ENCODE measurements at places on chromosomes 5 and 9.

DNA sequence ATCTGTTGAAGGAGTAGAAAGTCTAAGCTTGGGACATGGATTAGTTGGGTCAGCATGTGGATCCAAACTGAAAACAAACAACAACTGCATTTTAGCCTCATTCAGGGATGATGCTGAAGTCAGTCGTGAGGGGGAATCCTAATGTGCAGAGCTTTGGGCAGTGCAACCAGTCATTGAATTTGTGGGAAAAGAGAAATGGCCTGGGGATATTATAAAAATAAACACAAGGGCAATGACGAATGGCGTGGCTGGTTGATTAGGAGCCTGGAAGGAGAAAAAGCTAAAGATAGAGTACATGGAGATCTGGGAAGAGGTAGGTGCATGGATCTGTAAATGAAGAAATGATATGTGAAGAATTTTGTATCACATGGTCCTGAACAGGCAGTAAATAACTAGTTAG is 477.6 kb downstream of the TLE1 start:
- DNase-seq = no peak
- H3K4me3 ChIP-seq = no peak overlapping the region
- H3K36me3 ChIP-seq = no peaks in the 10 kb centered on the region
- no peaks in the 10 kb centered on the region for H3K27me3 ChIP-seq

DNA sequence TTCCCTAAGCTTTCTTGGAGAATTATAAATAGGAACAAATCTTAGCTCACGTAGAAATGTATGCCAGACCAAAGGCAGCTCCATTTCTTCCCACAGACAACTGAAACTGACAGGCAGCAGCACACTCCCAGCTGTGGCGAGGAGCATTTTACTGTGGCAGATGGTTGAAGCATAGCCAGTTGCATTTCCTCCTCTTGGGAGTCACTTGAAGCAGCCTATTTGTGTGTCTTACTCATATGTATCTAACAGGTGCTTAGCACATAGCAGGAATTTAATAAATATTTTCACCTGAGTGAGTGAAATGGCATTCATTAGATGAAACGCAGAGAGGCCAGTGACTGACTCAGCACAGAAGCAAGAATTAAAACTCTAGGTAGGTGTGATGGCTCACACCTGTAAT is 12.3 kb upstream of the MTMR12 start:
- H3K4me3 ChIP-seq = no peak overlapping the region
- peaks cover 9% of the 10 kb centered on the region for H3K4me1 ChIP-seq
- no peaks in the 10 kb centered on the region for H3K27me3 ChIP-seq
- no peaks in the 10 kb centered on the region for H3K36me3 ChIP-seq

GRCh38 chr5:151374539-151374938 is 27.2 kb upstream of the SLC36A2 start:
- H3K36me3 ChIP-seq = no peaks in the 10 kb centered on the region
- DNase-seq = no peak
- no peak overlapping the region for H3K27ac ChIP-seq
- no peak overlapping the region for H3K4me3 ChIP-seq

DNA sequence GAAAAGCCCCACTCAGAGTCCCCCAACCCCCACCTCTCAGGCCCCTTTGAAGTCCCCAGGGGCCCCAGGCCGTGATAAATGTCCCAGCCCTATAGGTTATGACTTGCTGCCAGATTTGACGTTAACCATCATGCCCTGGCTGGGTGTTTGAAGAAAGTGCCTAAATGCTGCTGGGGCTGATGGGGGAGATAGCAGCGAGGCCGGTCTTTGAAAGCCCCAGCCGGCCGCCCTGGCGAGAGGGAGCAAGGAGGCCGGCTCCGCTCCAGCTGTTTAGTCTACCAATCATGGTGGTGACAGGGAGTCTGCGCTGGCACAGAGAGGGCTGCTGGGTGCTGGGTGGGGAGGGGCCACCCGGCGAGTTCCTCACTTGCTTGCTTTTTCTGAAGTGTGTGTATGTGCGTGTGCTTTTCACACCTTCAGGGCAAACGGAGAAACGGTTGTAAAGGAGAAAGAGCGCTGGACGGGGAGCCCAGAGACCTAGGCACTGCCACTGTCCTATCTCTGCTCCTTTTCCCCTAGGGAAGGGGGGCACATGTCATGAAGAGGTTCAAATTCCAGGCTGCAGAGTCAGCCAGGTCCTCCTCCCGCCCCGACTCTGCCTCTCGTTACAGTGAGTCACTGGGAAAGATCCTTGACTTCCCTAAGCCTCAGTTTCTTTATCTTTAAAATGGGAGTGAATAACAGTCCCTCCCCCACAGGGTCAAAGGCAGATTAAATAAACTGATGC is 126.1 kb upstream of the HAND1 start:
- H3K4me1 ChIP-seq = no peaks in the 10 kb centered on the region
- H3K36me3 ChIP-seq = no peaks in the 10 kb centered on the region
- no peak overlapping the region for H3K27ac ChIP-seq
- H3K4me3 ChIP-seq = peak overlapping the region; percentile 47
- DNase-seq = peak; percentile 29

DNA sequence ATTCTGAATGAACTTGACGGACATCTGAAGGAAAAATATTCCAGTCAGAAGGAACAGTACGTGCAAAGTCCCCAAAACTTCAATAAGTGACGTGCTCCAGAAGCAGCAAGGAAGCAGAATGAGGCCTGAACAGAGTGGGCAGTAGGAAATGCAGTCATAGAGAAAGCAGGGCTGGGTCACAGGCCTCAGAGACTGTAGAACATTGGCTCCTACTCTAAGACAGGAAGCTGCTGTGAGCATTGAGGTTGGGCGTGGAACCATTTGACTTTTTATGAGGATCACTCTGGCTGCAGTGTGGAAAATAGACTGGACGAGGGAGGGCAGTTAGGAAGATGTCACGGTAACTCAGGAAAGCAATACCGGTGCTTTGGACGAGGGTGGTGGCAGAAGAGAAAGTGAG is 64.0 kb downstream of the DOCK8 start:
- H3K4me1 ChIP-seq = no peaks in the 10 kb centered on the region
- peak overlapping the region; percentile 36 for H3K27ac ChIP-seq
- H3K27me3 ChIP-seq = no peaks in the 10 kb centered on the region

GRCh38 chr5:2091921-2092320 is 209.2 kb upstream of the IRX4 start:
- no peaks in the 10 kb centered on the region for H3K36me3 ChIP-seq
- DNase-seq = no peak
- no peak overlapping the region for H3K27ac ChIP-seq
- H3K27me3 ChIP-seq = no peaks in the 10 kb centered on the region
- no peak overlapping the region for H3K4me3 ChIP-seq
- H3K4me1 ChIP-seq = no peaks in the 10 kb centered on the region

GRCh38 chr9:71146511-71146910 is 25.1 kb upstream of the TRPM3 start:
- H3K27me3 ChIP-seq = no peaks in the 10 kb centered on the region
- H3K4me1 ChIP-seq = peaks cover 5% of the 10 kb centered on the region
- no peak for DNase-seq
- H3K4me3 ChIP-seq = no peak overlapping the region
- no peaks in the 10 kb centered on the region for H3K36me3 ChIP-seq

- no peak overlapping the region for H3K4me3 ChIP-seq
- DNase-seq = no peak
- H3K27ac ChIP-seq = peak overlapping the region; percentile 25
- peaks cover 26% of the 10 kb centered on the region for H3K4me1 ChIP-seq
- H3K36me3 ChIP-seq = peaks cover 71% of the 10 kb centered on the region
- no peaks in the 10 kb centered on the region for H3K27me3 ChIP-seq
These were observed 37.4 kb downstream of the ARHGEF37 start for GRCh38 chr5:149618581-149619248.

DNA sequence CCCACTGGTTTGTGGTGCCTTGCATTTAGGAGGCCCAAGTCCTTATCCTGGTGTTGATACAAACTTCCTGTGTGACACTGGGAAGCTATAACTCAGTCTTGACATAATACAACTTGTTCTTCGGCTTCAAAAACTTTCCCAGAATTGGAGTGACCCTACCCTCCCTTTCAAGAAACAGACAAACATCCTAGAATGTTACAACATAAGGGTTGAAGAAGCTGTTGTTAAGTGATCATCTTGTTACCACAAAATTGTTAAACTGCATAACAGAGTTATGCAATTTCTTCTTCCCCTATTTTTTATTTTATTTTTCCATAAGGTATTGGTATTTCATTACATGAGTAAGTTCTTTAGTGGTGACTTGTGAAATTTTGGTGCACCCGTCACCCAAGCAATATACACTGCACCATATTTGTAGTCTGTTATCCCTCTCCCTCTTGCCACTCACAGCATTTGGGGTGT is 21.3 kb downstream of the TLR4 start:
- H3K4me1 ChIP-seq = peaks cover 50% of the 10 kb centered on the region
- H3K27me3 ChIP-seq = no peaks in the 10 kb centered on the region

GRCh38 chr5:53357439-53357838 is 123.0 kb upstream of the FST start:
- H3K27me3 ChIP-seq = no peaks in the 10 kb centered on the region
- H3K27ac ChIP-seq = no peak overlapping the region
- H3K4me3 ChIP-seq = no peak overlapping the region
- no peak for DNase-seq
- no peaks in the 10 kb centered on the region for H3K36me3 ChIP-seq

- no peak overlapping the region for H3K27ac ChIP-seq
- H3K4me1 ChIP-seq = peaks cover 15% of the 10 kb centered on the region
- no peak for DNase-seq
- peaks cover 72% of the 10 kb centered on the region for H3K27me3 ChIP-seq
These were observed 85.6 kb upstream of the LMX1B start for GRCh38 chr9:126528111-126528510.

DNA sequence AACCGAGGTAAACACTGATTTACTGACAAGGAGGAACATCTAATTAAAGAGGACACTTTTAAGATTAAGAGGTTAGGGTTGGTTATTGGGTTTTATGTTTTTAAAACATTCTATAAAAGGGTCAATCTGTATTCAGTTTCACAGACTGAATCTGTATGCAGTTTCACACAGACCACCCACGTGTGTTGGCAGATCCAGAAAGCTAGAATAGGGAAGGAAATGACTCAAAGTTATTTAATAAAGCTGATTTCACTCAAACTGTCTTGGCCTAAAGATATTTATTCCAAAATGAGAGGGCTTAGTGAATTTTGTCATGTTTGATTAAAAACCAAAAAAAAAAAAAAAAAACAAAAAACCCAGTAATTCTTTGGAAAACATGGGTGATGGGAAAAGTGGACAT is 140.2 kb downstream of the SLC24A2 start:
- H3K27me3 ChIP-seq = no peaks in the 10 kb centered on the region
- no peaks in the 10 kb centered on the region for H3K36me3 ChIP-seq
- H3K27ac ChIP-seq = no peak overlapping the region
- DNase-seq = no peak
- H3K4me3 ChIP-seq = no peak overlapping the region
- no peaks in the 10 kb centered on the region for H3K4me1 ChIP-seq

DNA sequence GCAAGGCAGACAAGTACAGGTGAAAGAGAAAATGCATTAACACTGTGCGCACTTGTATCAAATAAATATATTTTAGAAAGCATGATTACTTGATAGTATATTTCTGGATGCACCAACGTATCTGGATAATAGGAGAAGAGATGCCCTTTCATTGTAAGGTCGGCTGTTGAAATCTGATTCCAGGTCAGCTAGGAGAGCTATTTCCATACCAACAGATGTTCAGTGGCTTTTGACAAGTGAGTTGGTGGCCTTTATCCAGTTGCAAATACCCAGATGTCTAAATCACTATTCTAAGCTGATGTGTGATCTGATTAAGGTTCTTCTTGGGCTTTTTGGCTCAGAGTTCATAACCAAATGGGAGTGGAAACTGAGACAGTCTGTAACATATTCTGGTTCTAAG is 128.2 kb upstream of the TBCA start:
- no peak for DNase-seq
- no peak overlapping the region for H3K27ac ChIP-seq
- H3K27me3 ChIP-seq = peaks cover 18% of the 10 kb centered on the region
- no peaks in the 10 kb centered on the region for H3K36me3 ChIP-seq
- H3K4me1 ChIP-seq = no peaks in the 10 kb centered on the region

GRCh38 chr5:141519605-141520565 is 31.0 kb downstream of the PCDHGC5 start:
- no peak for DNase-seq
- peaks cover 92% of the 10 kb centered on the region for H3K4me1 ChIP-seq
- peak overlapping the region; percentile 81 for H3K27ac ChIP-seq
- H3K4me3 ChIP-seq = no peak overlapping the region

- H3K27me3 ChIP-seq = no peaks in the 10 kb centered on the region
- no peaks in the 10 kb centered on the region for H3K4me1 ChIP-seq
- no peak overlapping the region for H3K27ac ChIP-seq
- H3K4me3 ChIP-seq = no peak overlapping the region
These were observed 797.2 kb downstream of the EFNA5 start for GRCh38 chr5:106873568-106873967.

DNA sequence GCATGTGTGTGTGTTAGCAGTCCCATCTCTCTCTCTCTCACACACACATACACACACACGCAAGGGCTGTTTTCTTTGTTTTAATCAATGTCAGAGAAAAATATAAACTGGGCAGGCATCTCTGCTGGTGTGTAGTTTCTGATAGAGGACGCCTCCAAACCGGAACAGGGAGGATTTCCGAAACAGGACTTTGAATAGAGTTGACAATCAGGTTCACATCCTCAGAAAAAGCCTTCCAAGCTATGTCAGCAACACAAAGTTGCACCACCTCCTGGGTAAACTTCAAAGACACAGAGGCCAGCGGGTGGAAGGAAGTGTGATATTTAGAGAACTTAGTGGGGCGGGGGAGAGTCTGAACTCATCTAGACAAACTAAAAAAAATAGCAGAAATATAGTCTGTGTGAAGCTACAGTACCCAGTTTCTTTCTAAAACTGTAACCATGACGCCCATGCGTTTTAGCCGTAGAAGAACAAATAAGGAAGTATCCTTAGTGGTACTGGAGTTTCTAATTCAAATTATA is 1.2 kb downstream of the ST8SIA4 start:
- peak overlapping the region; percentile 70 for H3K4me3 ChIP-seq
- H3K4me1 ChIP-seq = peaks cover 43% of the 10 kb centered on the region
- DNase-seq = no peak
- no peaks in the 10 kb centered on the region for H3K36me3 ChIP-seq
- peak overlapping the region; percentile 89 for H3K27ac ChIP-seq

- H3K27me3 ChIP-seq = no peaks in the 10 kb centered on the region
- DNase-seq = no peak
- H3K4me3 ChIP-seq = no peak overlapping the region
- no peak overlapping the region for H3K27ac ChIP-seq
These were observed 46.9 kb downstream of the AHRR start for GRCh38 chr5:368183-369084.

DNA sequence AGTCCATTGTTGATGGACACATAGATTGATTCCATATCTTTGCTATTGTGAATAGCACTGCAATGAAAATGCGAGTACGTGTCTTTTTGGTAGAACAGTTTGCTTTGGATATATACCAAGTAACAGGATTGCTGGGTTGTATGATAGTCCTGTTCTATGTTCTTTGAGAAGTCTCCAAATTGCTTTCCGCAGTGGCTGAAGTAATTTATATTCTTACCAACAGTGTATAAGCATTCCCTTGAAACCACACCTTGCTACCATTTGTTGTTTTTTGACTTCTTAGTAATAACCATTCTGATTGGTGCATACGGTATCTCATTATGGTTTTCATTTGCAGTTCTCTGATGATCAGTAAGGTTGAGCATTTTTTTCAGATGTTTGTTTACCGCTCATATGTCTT is 792.9 kb downstream of the PTPRD start:
- H3K4me1 ChIP-seq = no peaks in the 10 kb centered on the region
- H3K36me3 ChIP-seq = no peaks in the 10 kb centered on the region
- H3K27me3 ChIP-seq = no peaks in the 10 kb centered on the region
